HT-29 (cell line): ENCODE measurements at places on chromosomes 6 and 20.

GRCh38 chr6:37020381-37020780 is 14.9 kb downstream of the FGD2 start:
- DNase-seq = peak; percentile 76

- DNase-seq = no peak
These were observed 1.9 kb downstream of the GCNT2 start for GRCh38 chr6:10522929-10523573.

GRCh38 chr6:165807249-165807960 is 144.4 kb upstream of the PDE10A start:
- no peak for DNase-seq

DNA sequence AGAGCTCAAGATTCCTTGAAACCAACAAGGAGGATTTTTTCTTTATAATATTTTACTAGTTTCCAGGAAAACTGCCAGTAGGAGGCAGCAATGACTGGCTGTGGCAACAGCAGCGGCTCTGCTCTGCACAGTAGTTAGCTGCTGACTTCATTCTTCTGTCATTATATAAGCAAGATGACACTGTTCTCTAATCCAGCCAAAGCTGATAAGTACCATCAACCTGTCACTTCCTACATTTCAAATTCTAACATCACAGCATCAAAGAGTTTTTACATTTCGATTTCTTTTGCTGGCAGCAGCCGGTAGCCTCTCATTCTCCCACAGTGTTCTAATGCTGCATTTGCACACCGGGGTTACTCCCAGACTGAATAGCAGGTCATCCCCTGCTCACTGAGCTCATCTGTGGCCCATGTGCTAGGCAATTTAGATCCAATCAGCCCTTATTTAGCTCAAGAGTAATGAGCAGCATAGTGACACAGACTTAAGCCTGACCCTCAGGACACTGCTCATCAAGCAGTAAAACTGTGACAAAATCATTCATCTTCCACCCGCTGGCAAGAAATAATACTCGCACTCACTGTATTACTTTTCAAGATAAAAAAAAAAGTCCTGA is 67.8 kb downstream of the MMS22L start:
- peak; percentile 53 for DNase-seq

GRCh38 chr6:119544325-119545175 is 195.0 kb upstream of the MAN1A1 start:
- DNase-seq = no peak

- no peak for DNase-seq
These were observed 184.0 kb downstream of the BMP7 start for GRCh38 chr20:57082357-57082945.

GRCh38 chr6:20416567-20417345 is 15.1 kb downstream of the E2F3 start:
- DNase-seq = no peak

DNA sequence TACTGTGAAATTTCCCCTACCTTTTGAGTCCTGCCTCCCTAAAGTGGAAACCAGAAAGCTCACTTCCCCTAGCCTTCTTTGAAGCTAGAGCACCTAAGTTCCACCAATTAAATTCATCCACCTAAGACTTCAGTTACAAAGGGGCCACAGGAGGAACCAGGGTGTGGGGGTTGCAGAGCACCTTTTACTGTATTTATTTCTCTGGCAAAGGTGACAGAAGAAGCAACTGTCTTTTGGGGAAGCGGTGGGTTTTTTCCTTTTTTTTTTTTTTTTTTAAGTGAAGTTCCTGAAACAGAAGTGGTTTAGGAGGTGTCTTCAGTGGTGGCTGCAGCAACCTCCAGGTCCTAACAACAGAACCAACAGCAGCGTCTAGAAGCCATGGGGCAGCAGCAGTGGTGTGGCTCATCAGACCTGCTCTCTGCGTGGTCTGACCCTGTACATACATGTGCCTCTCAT is 13.1 kb downstream of the PSMB9 start:
- DNase-seq = no peak

DNA sequence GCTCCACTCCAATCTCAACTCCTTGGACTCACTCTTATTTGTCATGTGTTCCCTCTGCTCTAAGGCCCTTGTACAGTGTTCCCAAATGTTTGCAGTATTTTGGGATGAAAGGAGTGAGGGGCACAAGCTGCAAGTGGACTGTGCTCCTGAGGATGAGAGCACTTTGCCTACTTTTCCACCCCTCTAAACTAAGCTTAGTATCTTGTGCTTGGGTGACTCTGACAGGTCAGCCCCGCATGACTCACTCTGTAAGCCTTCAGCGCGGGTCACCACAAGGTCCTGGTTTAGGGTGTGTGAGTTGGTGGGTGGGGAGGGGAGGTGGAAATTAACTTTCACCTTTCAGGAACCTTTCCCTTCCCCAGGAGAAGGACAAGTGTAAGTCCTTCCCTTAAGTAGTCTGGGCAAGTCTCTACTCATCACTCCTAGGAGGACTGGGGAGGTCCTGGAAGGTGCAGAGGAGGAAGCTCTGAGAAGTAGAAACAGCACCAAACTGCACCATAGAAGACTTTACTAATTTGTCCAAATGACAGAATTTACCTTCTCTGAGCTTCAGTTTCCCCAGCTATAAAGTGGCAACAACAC is 68.8 kb upstream of the EPB41L1 start:
- peak; percentile 98 for DNase-seq

GRCh38 chr6:130697995-130698535 is 129.1 kb upstream of the SMLR1 start:
- DNase-seq = peak; percentile 52

DNA sequence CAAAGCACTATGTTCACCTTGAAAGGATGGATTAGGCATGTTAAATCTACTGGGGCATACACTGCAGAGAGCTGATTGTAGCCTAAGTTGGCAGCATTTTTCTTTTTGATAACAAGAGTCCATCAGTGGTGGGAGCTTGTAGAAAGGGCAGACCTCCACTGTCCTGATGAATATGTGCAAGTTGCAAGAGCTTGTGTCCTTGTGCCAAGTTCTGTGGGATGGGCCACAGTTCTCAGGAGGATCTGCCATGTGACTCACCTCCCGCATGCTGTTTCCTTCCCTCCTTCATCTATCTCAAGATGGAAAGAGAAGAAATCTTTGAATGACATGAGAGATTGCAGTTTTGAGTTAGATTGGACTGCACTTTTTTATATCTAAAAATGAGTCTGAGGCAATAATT is 58.3 kb upstream of the GGTLC1 start:
- no peak for DNase-seq

- DNase-seq = peak; percentile 68
These were observed 995 bp upstream of the GSTA4 start for GRCh38 chr6:52995913-52996645.

DNA sequence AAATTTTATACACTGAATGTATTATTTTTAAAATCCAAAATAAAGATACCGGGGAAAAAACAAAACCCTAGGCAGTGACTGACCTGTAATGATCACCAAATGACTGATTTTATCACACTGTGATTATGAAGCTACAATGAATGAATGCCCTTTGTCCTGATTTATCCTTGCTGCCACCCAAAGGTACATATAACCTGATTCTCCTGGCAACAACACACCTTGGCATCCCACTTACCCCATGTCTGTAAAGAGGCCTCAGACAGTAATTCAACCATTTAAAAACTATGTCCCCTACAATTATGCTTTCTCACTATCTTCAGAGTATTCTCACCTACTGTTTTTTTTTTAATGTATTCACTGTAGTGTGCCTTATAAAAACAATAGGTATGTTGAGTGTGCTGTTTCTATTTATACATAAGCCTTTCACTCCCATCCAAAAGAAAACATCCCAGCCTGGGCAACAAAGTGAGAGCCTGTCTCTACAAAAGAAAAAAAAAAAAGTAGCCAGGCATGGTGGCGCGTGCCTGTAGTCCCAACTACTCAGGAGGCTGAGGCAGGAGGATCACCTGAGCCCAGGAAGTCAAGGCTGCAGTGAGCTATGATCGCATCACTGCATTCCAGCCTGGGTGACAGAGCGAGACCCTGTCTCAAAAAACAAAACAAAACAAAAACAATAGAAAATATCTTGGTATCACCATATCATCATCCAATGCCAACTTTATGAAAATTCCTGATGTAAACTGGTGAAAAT is 21.7 kb downstream of the B4GALT5 start:
- DNase-seq = peak; percentile 73

DNA sequence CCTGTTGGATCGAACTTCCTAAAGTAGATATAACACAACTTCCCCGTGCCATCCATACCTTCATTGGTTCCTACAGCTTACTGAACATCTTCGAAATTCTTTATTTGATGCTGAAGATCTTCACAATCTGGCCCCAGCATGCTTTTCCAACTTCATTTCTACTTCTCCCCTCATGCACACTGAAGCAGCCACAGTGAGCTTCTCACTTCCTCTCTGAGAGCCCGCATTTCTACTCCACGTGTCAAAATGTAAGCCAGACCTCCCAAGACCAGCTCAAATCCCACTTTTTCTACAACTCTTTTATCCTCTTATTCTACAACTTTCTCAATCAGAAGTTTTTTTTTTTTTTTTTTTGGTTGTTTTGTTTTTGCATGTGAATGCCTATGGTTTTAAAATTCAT is 254.7 kb downstream of the GMPR start:
- DNase-seq = no peak

DNA sequence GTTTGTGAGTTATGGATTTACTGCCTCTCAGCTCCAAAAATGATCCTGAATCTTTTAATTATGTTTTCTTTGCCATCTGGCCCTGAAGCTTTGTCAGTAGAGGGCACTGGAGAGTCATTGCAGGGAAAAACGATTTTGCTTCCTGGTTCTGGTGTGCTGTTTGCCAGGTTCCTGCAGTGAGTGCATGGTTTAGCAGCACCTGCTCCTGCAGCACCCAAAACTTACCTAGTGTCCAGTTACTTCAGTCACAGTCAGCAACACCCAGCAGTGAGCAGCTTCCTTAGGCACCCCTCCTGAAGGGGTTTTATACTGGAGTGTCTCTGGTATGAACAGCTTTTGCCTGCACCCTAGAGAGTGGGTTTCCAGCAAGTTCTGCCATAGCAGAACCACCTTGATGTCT is 6.0 kb upstream of the TRIM26 start:
- peak; percentile 80 for DNase-seq

- DNase-seq = no peak
These were observed 520 bp downstream of the SLC24A3 start for GRCh38 chr20:19212821-19213502.

- DNase-seq = no peak
These were observed 57.4 kb upstream of the EMILIN3 start for GRCh38 chr20:41424011-41424410.
